Mucosa of gallbladder (tissue), 1 donor: ENCODE measurements at places on chromosomes 16 and 17.
A peak's percentile ranks its signal among the peaks of the same experiment; 100 is the strongest.

GRCh38 chr17:37187262-37187661 is 188.5 kb upstream of the C17orf78 start:
- no peak for DNase-seq

DNA sequence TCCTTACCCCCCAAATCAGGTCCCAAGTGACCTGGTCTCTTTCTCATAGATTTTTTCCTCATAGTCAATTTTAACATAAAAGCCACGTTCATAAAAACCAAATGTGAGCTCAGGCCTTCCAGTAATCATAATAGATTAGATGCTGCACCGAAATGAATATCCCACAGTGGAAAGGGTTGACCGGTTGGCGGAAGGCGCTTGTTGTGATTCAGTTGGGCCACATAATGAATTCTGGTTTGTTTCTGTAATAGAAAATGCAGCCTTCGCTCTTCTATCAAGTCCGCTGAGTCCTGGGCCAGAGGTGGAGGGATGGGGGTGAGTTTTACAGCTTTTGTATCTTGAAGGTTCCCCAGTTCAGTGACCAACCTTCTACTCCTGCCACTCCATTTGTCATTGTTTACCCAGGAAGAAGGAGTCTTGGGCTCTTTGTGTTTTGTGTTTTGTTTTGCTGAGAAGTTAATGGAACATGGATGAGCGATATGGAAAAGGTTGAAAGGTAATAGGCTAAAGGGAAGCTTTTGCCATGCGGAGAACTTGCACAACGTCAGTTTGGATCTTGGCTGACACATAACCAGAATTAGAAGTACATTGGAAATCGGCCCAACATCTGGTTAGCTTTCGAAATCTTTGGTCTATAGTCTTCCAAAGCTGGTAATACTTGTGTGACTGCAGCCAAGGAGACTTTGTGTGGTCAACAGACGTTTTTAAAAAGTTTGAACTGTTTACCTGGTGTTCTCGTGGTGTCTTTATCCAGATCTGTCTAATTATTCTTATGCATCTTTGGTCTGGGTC is 89.5 kb downstream of the CLEC16A start:
- peak; percentile 60 for DNase-seq

DNA sequence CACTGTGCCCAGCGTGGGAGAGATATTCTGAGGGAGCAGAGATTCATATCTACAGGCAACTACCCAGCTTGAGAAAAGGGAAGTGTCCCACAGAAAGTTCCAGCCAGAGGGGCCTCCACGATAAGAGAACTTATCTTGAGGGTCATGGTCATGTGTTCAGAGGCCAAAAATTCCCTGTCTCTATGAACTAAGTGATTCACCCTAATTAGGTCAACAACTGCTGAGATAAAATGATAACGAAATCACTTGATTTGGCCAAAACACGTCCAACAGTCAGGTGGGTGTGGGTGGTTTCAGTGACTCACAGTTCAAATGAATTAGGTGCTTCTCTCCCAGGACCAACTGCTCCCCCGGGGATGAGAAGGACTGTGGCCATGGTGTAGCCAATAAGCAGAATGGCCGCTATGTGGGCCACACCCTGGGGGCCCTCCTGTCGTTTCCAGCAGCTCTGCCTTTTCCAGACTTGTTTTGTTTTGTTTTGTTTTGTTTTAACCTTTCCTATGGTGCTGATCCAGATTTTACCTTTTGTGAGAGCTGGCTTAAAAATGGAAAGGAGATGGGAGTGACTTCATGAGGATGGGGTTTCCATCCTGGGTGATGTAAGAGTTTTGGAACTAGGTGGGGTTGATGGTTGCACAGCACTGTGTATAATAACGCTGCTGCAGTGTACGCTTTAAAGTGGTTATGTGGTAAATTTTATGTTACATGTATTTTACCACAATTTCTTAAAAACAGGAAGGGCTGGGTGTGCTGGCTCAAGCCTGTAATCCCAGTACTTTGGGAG is 8.7 kb downstream of the DNAI2 start:
- no peak for DNase-seq

DNA sequence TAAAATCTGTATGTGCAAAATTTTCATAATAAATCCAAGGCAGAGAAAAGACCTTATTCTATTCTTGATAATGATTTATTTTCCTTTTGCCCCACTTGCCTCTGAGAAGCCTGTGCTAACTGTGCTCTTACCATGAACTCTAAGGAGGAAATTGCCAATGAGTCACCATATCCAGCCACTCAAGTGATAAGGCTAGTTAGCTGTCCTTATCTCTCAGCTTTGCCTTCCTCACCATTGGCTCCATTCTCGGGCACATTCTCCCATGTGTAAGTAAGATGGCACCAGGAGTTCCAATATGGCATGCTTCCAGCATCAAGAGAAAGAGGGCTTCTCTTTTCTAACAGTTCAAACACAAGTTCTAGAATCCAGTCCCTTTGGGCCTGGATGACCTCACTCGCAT is 142.4 kb downstream of the TOX3 start:
- peak; percentile 28 for DNase-seq

DNA sequence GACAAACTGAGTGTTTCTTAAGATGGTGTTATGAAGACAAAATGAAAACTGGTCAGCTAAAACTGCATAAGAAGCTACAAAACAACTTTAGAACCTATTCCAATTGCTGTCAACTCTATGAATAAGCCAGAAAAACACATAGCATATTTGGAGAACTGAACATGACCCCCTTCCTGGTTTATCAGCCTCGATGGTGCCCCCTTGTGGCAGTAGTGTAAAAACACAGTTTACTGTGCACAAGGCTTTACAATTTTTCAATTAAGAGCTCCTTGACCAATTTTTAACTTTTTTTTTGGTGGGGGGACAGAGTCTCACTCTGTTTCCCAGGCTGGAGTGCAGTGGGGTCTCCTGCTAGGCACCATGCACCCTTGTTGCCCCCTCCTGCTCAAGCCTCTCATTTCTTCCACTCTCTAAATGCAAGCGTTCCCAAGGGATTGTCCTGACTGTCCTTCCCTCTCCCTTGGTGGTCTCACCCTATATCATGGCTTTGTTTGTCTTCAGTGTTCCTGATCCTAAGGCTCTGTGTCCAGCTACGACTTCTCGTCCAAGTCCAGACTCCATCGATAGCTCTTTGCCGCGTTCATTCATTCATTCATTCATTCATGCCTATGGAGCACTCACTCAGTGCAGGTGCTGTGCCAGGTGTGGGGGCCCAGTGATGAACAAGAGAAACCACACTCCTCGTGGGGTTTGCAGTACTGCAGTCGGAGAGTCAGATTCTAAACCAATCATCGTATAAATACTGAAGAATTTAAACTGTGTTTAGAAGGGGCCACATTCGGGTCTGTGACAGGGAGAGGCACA is 7.5 kb downstream of the EIF1 start:
- peak; percentile 36 for DNase-seq

GRCh38 chr16:23755484-23755809 is 621 bp downstream of the CHP2 start:
- no peak for DNase-seq

- no peak for DNase-seq
Measured at GRCh38 chr16:15682105-15682570, 32.1 kb downstream of the NDE1 start.

GRCh38 chr17:55582897-55583296 is 71.6 kb upstream of the SMIM36 start:
- no peak for DNase-seq

DNA sequence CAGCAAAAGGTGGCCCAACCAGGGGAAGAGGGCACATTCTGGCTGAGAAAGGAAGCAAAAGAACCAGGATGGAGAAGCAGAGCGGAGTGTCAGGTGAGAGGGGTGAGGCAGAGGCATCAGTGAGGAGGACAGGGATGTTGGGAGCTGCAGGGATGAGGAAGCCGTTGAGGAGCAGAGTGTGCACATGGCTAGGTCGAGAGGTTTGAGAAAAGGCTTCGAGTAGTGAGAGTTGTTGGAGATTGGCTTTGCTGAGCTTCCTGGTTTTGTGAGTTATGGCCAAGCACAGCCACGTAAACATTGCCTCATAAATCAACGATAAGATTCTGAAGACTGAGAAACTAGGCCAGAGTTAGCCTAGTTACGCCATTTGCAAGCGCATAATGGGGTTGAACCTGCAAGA is 26.9 kb downstream of the DNAH2 start:
- DNase-seq, result no peak

DNA sequence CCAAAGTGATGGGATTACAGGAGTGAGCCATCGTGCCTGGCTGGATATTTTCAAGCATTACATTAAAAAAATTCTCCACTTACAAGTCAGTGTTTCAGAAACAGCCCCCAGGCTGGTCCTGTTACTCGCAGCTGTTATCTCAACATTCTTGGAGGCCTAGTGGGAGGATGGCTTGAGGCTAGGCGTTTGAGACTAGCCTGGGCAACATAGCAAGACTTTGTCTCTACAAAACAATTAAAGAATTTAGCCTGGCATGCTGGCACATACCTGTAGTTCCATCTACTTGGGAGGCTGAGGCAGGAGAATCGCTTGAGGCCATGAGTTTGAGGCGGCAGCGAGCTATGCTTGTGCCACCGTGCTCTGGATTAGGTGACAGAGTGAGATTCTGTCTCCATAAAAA is 26.5 kb upstream of the SPNS3 start:
- no peak for DNase-seq

- DNase-seq, result no peak
Measured at GRCh38 chr17:20159406-20160069, 150.4 kb downstream of the SPECC1 start.

DNA sequence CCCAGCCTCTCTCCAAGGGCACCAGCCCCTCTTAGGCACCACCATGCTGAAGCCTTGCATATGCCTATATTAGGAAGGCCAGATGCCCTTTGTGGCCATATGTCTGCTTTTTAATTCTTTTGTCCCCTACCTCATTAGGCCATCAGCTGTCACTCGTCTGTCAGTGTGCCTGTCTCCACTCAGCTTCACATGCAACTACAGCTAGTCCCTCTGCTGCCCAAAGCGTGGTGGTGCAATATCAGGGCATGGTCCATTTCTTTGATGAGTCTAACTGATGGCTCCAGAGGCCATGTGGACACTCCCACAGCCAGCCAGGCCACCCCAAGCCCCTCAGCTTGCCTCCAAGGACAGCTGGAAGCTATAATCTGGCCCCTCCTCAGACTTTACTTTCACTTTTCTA is 36.3 kb downstream of the MYO18A start:
- DNase-seq, result no peak

GRCh38 chr16:59236804-59237458 is 502.8 kb upstream of the GOT2 start:
- no peak for DNase-seq

DNA sequence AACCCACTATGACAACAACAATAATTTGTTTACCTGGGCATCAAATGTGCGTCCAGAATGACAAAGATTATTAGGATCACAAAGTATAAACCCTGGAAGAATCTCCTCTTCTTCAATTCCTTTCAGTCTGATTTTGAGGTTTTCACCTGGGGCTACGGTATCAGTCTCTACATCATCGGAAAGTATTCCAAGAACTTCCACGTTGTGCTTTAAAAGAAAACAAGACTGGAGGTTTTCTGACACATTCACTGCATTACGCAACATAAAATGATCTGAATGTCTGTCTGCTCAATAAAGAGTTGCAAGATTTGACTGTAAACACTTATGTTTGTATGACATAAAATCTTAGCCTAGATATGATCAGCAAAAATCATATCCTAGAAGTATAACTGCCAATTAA is 26.0 kb upstream of the RSL1D1 start:
- DNase-seq, result no peak

DNA sequence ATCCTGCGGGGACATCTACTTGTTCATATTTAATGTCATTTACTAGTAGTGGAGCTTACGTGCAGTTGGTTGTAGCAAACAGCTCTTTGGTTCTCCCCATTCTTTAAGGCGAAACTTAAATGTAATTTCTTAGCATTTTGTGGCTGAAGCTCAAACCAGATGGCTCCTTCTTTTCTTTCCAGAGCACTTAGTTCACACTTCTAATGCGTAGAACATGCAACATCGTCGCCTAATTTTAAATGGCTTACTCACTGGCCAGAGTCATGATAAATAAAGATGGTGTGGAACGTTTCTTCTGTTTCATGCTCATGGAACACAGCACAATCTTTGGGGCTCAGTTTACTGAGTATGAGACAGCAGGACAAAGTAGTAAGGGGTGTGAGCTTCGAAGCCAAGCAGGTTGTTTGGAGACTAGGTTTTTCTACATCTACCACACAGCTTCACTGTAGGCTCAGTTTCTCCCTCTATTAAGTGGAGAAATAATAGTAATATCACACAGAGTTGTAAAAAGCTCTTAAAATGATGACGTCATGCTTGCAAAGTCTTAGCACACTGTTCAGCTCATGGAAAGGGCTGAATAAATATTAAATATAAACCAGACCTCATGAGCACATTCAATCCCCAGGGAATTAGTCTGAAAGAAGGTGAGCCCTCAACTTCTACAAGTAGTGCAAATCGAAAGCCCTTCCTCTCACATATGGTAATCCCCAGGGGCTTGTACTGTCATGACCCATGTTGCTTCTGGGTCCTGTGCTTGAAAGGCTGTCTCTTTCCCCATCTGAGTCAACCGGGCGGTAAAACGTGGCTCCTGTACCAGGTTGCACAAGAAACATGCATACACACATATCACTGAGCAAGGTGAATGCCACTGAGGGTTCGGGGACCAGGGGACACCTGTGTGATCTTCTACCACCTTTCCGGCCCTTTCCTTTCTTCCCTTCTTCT is 384.3 kb downstream of the CDH13 start:
- DNase-seq, result no peak

- no peak for DNase-seq
Measured at GRCh38 chr16:78522327-78522726, 422.9 kb downstream of the WWOX start.

- DNase-seq, result no peak
Measured at GRCh38 chr16:57642160-57643135, 14.0 kb downstream of the ADGRG1 start.

GRCh38 chr17:31758646-31759045 is 100.4 kb downstream of the COPRS start:
- no peak for DNase-seq

- no peak for DNase-seq
Measured at GRCh38 chr17:1762233-1762900, 507 bp downstream of the SERPINF1 start.

DNA sequence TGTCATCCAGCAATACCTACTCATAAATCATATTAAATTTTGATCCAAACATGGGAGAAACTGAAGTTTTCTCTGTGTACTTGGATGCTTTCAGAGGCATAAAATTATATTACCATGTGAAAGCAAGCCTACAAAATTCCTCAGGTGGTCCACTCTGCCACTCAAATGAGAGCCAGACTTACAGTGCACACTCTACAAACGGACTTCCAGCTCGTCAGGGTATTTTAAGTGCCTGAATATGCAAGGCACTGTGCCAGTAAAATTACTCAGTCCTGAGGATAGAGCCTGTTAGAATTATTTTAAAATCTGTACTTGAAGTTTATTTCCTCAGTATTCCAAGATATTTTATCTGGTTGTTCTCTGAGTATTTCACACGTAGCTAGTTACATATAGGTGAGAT is 54.5 kb downstream of the TENT4B start:
- DNase-seq, result no peak

DNA sequence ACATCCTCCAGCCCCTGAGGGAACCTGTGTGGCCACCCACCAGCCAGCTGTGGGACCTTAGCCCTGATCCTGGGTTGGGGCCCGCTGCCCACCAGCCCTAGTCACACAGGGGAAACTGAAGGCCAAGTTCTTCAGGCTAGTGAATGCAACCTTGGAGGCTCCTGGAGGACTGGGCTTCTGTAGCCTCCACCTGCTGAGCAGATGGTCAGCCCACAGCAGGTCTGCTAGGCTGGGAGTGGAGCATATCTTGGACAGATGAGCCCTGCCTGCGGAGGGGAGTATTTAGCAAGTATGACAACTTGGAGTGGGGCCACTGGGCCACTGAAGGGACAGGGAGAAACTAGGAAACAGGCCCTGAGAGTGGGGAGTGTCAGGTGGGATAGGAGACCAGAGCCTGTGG is 4.1 kb downstream of the DPEP3 start:
- DNase-seq, result no peak
